Myocyte (in vitro differentiated cells): ENCODE measurements at places on chromosomes 7 and 10. TPM values are rescaled to one million over a fixed set of nuclear protein-coding genes. Genes with fewer than 3 reads are reported as not detected.

DNA sequence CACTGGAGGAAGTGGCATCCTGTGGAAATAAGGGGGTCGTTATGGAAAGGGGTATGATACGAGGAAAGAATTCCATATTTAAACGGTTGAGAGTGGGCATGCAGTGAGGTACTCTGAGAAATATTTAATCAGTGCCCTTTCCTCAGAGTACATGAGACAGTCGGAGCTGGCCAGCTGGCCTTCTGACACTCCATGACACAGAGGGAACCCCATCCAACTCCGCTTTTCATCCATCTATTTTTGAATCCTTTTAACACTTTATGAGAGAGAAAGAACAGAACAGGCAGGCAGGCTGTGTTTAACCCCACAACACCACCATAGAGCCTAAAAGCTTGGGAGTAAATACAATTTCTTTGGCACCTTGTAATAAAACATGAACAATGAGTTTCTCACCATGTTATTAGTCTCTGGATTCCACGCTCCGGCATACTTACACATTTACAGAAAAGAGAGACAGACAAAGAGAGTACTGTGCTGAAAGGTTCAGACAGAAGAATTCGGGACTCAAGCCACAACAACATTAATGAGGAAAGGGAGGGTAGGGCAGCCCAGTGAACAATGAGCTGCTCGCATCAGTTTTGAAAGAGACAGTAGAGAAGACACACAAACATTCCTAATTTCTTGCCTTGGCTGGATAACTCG, 124.2 kb upstream of the PDLIM1 start:
- no peak for DNase-seq

The MSMB gene
- not detected in 2 replicates for total RNA-seq

The BICC1 gene
- 10.3 and 10.6 TPM in 2 replicates for total RNA-seq

DNA sequence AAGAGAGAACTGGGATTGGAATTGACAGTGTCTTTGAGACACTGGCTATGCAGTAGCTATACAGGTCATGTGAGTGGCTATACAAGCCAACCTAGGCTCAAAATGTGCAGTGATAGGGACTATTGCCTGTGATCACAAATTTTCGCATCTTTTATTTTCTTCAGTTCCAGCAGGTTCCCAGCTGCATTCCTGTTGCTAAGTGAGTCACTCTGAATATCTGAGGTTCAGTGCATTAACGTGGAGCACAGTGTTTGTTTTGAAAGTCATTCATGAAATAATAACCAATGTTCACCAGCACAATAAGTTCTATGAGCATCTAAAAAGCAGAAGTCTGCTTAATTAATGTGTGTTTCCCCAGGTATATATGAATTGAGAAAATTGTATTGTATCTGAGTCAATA, 1236.0 kb upstream of the CELF2 start:
- no peak for DNase-seq

The RPEL1 gene
- 0.21 TPM in 1 of 2 replicates, not detected in the other for total RNA-seq
